IPS-NIHi11 (cell line): ENCODE measurements at places on chromosomes 4 and X.

DNA sequence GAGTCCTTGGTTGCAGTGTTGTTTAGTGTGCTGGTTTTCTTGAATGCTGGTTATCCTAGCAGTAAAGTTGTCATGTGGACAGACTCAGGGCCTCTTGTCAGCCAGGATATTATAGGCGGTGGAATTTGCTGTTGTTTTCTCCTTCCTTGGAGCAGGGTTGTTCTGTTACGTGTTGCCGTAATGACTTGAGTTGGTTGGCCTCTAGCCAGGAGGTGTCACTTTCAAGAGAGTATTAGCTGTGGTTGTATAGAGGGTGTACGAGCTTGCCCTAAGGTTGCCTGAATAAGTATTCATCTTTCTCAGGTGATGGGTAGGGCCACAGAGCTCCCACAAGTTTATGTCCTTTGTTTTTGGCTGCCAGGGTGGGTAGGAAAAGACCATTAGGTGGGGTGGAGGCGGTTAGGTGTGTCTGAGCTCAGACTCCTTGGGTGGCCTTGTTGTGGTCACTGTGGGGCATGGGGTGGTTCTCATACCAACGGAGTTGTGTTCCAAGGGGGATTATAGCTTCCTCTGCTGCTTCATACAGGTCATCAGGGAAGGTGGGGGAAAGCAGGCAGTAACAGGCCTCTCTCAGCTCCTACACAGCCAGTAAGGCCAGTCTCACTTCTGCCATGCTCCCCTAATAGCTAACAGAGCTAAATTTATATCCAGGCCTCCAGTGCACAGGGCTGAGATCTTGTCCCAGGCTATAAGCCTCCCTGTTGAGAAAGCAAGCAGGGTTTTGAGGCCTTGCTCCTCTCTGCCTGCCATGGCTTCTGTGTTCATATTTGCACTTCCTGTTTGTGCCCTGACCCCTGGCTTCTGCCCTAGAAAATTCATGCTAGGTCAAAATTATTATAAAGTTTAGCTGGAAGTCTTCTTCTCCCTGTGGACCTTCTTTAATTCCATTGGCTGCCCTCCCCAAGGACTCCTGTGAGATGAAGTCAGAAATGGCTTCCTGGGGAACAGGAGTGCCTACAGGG lies 594.7 kb downstream of the RAPGEF2 start:
- DNase-seq, result no peak

GRCh38 chr4:87679449-87680169 lies 29.5 kb downstream of the DMP1 start:
- DNase-seq, result peak; percentile 75

DNA sequence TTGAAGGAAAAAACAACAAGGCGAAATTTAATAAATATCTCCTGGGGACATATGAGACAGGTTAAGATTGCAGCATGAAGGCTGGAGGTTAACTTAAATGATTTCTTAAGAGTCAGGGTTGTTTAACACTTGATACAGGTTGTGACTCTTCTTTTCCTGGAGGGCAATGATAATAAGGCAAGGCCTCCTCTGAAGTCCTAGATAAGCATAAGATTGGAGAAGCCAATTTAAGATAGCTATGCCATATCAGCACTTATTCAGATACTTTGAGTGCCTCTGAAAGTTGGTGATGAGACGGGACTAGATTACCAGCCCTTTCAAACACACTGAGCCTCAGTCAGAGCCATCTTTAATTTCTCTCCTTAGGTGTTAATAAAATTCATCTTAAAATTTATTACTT lies 350.8 kb downstream of the FBXO8 start:
- no peak for DNase-seq

- no peak for DNase-seq
These were observed 10.5 kb downstream of the TEX13B start for GRCh38 chrX:107971636-107972035.

DNA sequence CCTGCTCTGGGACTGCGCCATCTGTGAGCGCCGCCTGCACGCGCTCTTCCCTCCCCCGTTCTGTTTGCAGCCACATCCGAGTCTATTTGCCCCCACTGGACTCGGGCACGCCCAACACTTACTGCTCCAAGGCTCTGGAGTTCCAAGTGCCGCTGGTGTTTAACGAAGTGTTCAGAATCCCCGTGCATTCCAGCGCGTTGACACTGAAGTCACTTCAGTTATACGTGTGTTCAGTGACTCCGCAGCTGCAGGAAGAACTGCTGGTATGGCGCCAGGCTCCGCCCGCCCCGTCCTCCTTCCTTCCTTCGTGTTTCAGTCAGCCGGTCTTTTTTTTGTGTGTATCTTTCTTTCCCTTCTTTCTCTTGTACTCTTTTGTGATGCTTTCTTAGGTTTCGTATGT lies 30.7 kb upstream of the CLCN4 start:
- no peak for DNase-seq

- no peak for DNase-seq
These were observed 4.7 kb upstream of the LARP1B start for GRCh38 chr4:128056396-128056795.

GRCh38 chr4:19711871-19712270 lies 539.8 kb upstream of the SLIT2 start:
- no peak for DNase-seq

GRCh38 chrX:115625572-115626301 lies 64.8 kb downstream of the PLS3 start:
- no peak for DNase-seq

DNA sequence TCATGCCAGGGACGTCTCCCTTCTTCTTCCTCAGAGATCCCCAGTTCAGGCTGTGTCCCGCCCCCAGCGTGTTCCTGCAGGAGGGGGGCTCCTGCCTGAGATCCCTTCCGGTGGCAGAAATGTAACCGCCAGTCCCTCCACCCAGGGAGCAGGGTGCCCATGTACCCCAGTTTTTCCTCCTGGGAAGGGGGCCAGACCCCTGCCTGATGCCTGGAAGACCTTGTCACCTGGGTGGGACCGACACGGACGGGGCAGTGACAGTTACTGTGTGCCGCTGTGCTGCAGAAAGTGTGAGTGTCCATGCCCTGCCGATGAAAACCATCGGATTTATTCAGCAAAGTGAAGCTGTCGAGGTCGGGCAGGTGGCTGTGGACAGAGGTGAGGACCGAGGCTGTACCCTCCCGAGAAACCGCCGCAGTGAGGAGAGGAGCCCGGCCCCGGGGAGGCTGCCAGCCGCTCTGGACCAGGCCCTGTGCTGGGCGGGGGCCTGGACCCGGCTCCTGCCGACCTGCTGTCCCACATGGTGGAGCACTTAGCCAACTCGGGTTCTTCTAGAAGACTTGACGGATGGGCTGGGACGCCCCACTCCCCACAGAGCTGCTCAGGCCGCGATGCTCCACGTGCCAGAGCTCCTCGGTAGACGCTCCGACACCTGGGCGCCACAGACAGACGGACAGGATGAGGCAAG lies 36.7 kb upstream of the HMX1 start:
- peak; percentile 16 for DNase-seq

DNA sequence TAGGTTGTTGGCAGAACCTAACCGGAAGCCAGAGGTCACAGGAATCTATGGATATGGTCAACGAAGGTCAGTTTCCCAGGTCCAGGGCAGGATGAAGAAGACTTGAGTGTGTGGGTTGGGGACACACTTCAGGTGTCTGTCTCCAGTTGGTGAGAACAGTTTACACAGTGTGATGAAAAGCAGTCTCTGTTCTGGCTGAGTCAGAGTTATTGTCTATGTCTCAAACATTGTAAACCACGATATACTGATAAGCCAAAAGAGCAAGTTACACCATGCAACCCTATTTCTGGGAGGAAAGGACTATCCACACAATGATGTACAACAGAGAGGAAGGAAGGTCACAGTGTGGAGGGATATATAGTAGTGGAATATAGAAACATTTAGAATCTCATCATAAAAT lies 187.1 kb upstream of the C1QTNF7 start:
- no peak for DNase-seq

DNA sequence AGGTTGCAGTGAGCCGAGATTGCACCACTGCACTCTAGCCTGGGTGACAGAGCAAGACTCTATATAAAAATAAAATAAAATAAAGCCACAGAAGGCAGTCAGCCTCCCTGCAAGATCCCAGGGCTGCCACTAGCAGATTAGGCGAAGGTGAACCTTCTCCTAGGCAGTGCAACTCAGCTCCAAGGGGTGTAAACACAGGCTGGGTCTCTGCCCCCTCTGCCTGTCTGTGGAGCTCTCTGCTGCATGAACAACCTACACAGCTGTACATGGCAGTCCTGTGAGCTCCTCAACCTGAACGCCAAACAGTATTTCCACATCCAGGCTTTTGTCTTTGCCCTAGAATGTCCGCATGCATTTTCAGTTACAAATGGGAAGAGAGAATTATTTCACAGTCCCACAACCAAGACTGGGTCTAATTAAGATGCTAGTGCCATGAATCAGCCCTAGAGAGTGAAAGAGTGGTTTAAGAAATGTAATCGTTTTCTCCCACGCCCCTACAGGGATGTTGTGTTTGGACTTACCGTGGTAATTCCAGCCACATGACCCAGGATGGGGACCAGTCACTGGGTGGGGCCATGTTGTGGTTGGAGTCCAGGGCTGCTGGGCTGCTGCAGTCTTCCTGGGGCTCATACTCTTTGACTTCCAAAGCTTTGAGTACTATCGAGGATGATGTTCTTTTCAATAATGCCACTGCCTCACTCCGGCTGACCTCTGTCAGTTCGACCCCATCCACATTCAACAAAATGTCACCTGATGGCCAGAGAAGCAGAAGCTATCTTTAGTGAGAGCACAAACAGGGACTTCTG lies 99.0 kb downstream of the FIP1L1 start:
- DNase-seq, result no peak

DNA sequence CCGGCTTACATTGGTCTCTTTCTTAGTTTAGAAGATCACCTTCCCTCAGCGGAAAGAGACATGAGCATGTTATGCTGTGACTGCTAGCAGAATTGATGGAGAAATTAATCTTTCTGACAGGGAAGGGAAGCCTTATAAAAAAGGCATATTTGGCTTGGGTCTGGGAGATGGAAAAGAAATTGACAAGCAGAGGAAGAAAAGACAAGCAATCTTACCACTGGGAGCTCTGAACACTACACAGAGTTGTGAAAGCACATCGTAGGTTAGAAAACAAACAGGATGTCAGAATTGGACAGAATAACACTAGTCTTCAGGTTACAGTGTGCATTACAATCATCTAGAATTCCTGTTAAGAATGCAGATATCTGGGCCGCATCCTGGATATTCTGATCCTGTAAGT lies 1493.8 kb upstream of the IGFBP7 start:
- DNase-seq, result no peak

DNA sequence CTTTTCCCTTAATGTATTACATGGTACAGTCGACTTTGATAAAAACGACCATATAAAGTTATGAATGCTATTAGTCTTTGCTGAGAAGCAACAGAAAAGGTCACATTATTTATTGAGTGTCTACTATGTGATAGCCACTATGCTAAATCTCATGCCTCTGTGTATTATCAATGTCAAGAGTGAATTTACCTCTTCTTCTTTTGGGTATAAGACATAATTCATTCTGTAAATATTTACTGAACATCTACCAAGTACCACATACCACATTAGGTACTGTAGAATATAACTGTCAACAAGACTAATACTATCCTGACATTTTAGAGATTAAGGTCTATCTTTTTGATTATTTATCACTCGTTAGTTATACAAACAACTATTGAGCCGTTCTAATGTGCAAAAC lies 268.7 kb upstream of the FTHL17 start:
- no peak for DNase-seq

- DNase-seq, result no peak
These were observed 47.3 kb downstream of the PJA1 start for GRCh38 chrX:69117876-69118526.

GRCh38 chr4:59838236-59838635 lies 1361.9 kb upstream of the ADGRL3 start:
- no peak for DNase-seq

GRCh38 chr4:151862766-151863165 lies 102.0 kb upstream of the GATB start:
- no peak for DNase-seq

DNA sequence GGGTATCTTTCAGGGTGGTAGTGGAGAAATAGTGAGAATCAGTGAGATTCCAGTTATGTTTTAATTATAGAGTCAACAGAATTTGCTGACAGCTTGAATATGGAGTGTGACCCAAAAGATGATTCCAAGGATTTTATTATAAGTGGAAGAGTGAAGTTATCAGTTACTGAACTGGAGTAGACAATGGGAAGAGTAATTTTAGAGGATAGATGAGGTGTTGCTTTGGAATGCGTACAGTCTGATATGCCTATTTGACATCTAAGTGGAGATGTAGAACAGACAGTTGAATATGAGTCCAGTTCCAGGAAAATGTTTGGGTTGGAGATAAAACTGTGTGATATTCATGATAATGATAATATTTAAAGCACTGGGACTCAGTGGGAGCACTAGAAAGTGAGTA lies 174.2 kb downstream of the MAPK10 start:
- DNase-seq, result no peak

GRCh38 chrX:107454302-107454701 lies 4.8 kb downstream of the FRMPD3 start:
- DNase-seq, result no peak

DNA sequence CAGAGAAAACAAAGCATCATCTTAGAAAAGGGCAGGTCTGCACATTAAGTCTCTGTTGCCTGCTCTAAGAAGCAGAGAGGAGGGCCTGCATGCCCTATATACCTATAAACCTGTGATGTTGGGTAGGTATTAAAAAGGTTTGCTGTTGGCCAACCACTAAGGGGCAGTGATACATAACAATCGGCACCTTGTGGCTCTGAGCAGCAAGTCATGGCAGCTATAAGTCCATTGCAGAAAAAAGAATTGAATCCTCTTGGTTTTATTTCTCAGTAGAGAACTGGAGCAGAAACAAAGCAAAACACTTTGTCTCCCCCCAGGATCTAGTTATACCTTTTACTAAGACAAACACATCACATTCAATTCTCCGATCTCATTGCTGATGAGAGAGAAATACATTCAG lies 1364.4 kb downstream of the STIM2 start:
- DNase-seq, result peak; percentile 46

DNA sequence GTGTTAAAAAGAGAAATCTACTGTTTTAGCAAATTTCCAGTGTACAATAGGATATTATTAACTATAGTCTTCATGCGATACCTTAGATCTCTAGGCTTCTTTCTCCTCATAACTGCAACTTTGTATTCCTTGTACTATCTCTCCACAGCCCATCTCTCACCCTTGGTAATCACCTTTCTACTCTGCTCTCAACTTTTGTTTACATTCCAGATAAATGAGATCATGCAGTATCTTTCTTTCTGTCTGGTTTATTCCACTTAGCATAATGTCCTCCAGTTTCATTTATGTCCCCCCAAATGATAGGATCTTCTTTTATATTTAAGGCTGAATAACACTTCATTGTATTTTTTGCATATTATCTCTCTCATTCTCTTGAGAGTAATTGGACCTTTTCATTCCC lies 165.5 kb downstream of the HS3ST1 start:
- DNase-seq, result no peak

DNA sequence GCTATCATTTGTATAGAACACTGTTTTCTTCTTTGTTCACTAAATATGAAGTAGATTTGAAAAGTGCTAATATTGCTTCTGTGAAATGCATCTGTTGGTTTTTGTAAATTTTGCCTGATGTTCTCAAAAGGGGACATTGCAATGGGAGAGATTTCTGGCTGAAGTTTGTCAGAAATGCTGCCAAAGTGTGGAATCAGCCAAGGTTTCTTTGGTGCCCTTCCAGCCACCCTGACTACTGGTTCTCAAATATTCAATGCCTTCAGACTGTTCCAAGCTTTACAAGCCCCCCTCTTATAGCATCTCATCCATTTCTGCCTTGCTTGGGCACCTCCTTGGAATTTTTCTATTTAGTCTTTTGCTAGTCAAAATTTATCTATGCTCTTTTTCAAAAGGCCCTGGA lies 60.6 kb upstream of the TMLHE start:
- DNase-seq, result no peak
